ENCODE measurements at places on chromosomes 7 and 10.

- DNase-seq, result no peak
Measured at GRCh38 chr7:27091105-27091504, 4.7 kb downstream of the HOXA1 start.

DNA sequence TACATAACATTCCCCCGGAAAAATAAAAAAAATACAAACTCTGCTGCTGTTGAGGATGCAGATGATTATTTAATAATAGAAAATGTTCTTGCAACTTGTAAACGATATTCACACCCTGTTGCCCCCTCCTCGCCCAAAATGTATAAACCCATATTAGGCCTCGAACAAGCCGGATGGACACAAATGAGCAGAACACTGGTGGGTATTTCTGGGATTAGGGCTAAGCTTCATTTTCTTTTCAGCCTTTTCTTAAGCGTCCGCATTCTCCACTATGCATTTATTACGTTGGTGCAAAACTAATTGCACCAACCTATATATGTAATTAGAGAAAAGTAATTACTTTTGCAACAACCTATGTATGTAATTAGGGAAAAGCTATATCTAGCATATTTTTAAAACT, 349 bp upstream of the GNG11 start:
- DNase-seq, result no peak

GRCh38 chr7:1229956-1230355, 2.7 kb upstream of the UNCX start:
- no peak for DNase-seq

GRCh38 chr10:1920941-1921340, 183.6 kb upstream of the ADARB2 start:
- no peak for DNase-seq

DNA sequence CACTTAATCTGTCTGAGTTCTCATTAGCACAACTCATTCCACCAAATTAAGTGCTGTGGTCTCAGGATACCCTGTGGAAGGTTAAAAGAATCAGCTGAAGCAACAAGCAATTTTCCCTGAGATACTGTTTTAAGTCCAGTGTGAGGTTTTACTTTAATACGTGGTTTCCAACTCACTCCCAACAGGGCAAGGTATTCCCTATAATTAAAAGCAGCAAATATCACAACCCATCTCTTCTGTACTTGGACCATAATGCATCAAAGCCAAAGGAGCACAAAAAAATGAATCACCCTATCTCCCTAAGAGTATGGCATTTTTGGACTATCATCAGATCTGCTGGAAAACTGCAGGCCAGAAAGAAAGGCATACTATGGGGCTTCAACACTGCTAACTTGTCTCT, 4.9 kb downstream of the CADPS2 start:
- no peak for DNase-seq
